Ammon's horn (tissue), 1 donor: ENCODE measurements at places on chromosomes 2 and 18.

GRCh38 chr2:148479398-148479797, 165.2 kb upstream of the EPC2 start:
- DNase-seq, result no peak

GRCh38 chr2:181255651-181256050, 201.5 kb upstream of the ITGA4 start:
- no peak for DNase-seq

DNA sequence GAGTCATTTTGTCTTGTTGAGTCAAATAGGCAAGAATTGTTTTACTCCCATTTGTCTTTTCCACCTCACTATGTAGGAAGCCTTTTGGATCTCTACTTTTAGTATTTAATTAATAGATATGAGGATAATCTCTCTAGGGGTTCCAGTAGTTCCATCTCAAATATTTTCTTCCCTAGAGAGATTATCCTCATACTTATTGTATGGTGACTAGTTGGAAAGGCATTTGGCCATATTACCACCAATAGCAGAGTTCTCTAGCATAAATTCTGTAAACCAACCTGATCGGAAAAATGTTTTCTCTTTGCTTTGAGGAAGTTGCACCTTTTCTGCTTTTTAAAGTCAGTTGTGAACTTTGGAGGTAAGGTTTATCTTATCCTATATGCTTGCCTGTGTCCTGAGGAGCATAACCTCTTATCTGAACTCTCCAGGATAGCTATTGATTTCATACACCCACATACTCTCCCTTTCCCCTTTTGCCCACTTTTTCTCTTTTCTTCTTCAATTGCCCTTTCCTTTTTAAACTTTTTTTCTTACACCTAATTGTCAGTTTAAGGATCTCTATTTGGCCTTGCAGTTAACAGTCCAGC, 100.8 kb downstream of the GALNT1 start:
- DNase-seq, result no peak

- DNase-seq, result no peak
These were observed 106.9 kb downstream of the ROCK1 start for GRCh38 chr18:21004726-21005125.

DNA sequence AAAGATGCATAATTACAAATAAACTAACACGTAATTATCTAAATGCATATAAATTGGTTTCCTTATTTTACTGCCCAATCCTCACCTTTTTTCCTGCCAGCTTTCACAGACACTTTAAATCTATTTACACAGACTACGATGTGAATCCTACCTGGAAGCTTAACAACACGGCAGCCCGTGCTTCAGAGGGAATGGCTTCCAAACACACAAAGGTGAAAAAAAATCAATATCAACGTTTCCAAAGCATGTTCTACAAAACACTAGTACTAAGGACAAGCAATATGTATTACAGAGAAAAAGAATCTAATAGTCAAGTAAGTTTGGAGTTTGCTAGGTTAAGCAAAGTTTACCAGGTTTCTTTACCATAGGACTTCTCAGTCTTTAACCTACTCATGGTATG, 4.4 kb downstream of the MAP4K3 start:
- DNase-seq, result no peak

DNA sequence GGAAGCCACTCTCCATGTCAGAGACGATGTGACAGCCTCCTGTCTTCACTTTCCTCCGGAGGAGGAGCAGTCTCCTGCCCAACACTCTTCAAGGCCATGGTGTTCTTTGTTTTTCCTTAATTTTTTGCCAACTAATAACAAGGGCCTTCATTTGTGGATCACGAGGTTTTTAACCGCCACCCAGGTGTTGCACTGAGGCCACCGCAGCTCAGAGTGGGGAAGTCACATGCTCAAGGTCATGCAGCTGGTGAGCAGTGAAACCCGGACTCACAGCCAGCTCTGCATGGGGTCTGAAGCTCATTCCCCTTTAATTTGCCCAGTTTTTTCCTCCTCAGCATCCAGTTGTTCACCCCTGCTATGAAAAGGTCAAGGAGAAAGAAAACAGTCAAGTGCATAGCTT, 19.6 kb downstream of the ENOSF1 start:
- DNase-seq, result no peak

GRCh38 chr18:62381373-62381772, 56.3 kb downstream of the TNFRSF11A start:
- no peak for DNase-seq

DNA sequence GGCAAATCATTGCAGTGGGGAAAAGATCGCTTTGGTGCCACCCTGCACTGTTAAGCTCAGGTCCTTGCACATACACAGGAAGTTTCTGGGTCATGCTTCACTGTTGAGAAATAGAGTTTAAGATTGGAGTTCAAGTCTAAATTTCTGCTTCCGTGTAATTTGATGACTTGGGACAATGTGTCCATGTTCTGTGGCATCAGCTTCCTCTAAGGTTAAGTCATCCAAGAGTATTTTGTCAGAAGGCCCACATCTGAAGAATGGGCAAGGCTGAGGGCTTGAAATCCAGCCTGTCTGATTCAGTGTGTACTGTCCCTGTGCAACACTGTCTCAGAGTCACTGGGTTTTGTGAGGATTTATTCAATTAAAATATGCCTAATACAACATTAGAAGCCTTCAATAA, 880.7 kb downstream of the SUCLG1 start:
- DNase-seq, result no peak

DNA sequence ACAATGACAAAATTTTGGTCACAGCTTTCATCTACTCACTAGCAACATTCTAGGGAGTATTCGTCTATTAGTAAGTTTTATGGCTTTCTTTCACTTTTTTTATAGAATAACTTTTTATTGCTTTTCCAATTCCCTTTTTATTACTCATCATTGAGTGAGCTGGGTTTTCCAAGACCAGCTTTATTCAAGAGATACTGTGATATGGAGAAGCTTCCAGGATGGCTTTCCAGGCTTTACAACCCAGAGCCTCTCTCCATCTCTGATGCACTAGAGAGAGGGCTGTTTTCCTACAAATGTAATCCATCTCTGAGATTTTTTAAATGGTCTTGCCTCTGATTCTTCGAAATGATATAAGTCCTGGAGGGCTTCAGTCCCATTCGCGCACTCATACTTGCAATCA, 118.3 kb downstream of the LDLRAD4 start:
- no peak for DNase-seq

DNA sequence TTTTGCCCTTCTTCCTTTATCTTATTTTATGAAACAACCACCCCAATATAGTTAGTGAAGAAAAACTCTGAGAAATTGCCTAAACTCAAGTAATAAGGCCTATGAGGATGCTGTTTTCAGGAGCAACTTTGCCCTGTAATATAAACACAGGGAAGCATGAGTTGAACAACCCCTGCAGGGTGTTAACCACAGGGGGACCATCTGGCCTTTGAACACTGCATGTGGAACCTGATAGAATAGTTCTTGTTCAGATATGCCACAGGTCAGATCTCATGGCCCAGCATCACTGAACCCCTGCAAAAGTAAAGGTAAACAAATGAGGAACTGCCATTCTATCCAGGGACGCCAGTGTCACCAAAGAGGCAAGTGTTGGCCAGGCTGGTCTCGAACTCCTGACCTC, 82.6 kb downstream of the MAPK4 start:
- DNase-seq, result no peak

- peak; percentile 72 for DNase-seq
These were observed 125.7 kb downstream of the HDAC4 start for GRCh38 chr2:239275044-239275685.

DNA sequence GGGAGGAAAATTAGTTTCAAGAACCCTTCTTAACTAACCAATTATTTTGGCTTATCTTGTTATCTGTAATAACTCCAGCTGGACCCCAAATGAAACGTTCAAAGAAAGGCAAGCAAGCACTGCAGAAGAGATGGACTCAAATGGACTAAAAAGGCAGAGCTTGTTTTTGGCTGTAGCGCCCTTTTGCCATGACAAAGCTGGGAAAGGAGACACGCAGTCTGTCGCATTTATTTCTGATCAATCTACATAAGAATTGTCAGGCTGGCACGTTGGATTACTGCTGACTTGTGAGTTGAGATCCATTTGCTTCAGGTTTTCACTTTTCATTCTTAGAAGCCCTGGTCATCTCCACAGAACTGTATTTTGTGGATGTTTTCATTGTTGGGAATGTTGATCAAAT, 402.9 kb downstream of the TMEM182 start:
- DNase-seq, result no peak

DNA sequence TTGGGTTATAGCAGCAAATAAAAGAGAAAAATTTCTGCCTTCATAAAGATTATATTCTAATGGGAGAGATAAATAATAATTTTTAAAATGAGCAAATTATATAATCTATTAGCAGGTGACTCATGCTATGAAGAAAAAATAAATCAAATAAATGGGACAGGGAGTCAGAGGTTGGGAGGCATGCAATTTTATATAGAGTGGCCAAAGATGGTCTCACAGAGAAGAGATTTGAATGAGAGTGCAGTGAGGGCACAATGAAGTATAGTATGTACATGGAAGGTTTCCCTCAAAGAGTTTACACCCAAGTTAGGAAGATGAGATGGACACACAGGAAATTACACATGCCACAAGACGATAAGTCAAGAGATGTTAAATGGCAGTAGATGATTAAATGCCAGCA, 369.4 kb downstream of the TXNL1 start:
- DNase-seq, result no peak

- no peak for DNase-seq
These were observed 6.0 kb downstream of the WDR54 start for GRCh38 chr2:74427551-74427950.

- peak; percentile 34 for DNase-seq
These were observed 214.7 kb downstream of the TGIF1 start for GRCh38 chr18:3664563-3665178.

DNA sequence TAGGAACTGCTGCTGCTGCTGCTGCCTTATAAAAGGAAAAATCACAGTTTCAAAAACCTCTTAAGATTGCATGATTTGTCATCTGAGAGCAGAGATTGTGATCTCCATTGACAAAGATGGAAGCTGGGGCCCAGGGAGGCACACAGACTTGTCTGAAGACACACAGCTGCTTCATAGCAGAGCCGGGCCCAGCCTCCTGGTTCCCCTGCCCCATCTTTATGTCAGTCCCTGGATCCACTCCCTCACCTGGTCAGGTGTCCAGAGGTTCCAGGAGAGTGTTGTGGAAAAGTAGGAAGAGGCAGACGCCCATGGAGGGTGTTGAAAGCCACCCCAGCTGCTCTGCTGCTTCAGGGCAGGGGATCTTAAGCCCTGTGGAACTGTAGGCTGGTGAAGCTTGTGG, 20.0 kb downstream of the STEAP3 start:
- DNase-seq, result no peak

GRCh38 chr2:213806125-213806726, 522.0 kb downstream of the SPAG16 start:
- peak; percentile 9 for DNase-seq

- no peak for DNase-seq
These were observed 73.9 kb upstream of the TAF1B start for GRCh38 chr2:9769171-9770005.

- no peak for DNase-seq
These were observed 60.5 kb downstream of the KLHL29 start for GRCh38 chr2:23445450-23445868.

- DNase-seq, result no peak
These were observed 39.0 kb downstream of the MAIP1 start for GRCh38 chr2:199994371-199994770.

DNA sequence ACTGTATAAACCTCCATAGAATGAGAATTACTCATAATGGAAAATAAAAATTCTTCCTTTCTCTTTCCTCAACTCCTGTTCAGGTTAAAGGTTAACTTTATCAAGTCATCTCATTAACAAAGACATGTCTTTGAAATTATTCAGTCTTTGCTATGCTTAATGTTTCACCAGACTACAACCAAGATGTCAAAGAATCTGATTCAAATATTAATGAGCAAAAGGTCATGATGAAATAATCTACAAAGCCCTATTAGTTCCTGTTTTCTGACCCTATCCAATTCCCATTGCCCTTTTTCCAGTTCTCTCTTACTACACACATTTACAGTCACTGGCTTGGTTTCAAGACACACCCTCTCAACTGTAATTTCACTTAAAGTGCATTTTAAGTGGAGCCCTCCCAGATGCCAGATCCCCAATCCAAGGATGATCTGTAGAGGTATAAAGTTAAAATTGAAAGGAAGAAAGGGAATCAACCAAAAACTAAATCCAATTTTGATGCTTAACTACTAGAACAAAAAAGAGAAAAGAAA, 246.9 kb upstream of the CYP26B1 start:
- DNase-seq, result no peak

DNA sequence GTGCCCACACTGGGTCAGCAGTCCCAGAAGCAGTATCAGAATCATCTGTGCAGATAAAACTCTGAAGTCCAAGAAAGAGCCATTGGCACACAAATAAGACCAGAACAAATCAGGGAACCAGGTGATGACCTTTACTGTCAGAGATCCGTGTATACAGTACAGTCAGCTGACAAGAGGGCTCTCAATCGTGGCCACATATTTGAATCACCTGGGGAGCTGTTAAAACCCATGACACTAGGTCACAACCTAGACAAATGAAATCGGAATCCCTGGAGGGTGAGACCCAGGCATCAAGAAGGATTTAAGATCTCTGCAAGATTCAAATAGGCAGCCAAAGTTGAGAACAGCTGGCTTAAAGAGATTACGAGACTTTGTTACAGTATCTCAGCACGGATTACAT, 807.1 kb downstream of the RNF144A start:
- no peak for DNase-seq

- DNase-seq, result no peak
These were observed 96.8 kb downstream of the ADD2 start for GRCh38 chr2:70671092-70671675.

- DNase-seq, result no peak
These were observed 167.0 kb downstream of the MGAT5 start for GRCh38 chr2:134420920-134421319.

DNA sequence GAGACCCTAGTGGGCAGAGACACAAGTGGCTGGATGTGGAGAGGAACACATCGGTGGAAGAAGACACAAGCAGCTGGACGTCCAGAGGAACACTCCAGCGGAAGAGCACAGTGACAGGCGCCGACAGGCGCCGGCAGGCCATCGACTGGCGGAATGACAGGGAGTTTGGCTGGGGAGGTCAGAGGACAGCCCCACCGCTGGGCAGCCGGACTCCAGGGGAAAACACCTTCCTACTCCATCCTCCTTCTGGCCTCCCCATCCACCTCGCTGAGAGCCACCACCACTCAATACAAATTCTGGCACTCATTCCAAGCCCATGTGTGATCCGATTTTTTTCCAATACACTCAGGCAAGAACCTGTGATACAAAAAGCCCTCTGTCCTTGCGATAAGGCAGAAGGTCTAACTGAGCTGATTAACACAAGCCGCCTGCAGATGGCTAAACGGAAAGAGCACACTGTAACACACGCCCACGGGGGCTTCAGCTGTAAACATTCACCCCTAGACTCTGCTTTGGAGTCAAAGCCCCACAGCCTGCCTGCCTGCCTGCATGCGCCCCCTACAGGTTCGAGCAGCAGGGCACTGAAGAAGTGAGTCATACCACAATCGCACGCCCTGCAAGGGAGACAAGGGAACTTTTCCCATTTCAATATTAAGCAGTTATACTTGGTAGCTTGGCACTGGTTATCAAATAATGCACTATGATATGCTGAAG, 50.2 kb upstream of the LRP1B start:
- DNase-seq, result peak; percentile 37
